ENCODE measurements at places on chromosomes 6 and 20.

DNA sequence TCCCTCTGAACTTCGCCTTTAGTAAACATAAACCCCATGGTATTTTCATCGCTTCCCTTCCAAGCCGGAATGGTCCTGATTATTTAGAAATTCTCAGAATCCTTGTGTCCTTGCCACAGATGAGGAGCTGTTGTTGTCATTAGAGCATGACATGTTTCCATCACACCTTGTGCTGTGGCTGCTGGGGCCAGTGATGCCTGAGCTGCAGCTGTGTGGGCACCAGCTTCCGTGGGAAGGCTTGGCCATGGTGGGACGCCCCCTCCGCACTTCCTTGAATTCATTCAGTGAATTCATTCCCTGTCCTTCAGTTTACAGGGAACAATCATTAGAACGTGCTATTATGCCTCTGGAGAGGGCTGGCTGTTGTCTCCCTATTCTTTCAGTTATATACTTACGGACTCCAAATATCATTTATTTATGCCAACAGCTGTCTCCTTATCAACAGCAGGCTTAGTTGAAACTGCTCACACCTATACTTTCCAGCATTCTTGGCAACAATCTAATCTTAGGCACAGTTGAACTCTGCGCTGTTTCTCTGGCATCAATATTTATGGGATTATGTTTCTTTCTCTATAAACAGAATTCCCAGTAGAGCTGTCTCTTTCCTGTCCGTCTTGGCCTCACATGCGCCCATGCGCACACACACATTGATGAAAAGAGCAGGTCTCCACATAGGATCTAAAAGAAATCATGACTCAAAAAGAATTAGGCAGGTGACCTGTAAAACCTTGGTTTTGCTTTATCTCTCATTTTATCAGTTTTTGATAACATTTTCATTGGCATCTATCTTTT, 9.0 kb downstream of the ADGRF1 start:
- DNase-seq, result no peak

GRCh38 chr6:3151691-3152090, 5.7 kb downstream of the TUBB2A start:
- DNase-seq, result no peak

GRCh38 chr6:43950731-43951062, 176.6 kb downstream of the MRPL14 start:
- DNase-seq, result no peak

GRCh38 chr6:23529902-23530301, 596.1 kb upstream of the NRSN1 start:
- DNase-seq, result no peak

DNA sequence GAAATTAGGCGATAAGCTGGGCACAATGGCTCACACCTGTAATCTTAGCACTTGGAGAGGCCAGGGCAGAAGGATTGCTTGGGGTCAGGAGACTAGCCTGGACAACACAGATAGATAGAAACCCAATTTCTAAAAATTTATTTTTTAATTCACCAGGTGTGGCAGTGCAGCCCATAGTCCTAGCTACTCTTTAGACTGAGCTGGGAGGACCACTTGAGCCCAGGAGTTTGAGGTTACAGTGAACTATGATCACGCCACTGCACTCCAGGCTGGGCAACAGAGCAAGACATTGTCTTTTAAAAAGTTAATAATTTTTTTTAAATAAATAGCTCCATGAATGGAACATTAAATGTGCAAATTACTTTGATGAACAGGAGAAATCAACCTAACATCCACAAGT, 8.2 kb downstream of the ZNF318 start:
- no peak for DNase-seq

GRCh38 chr6:150143516-150144293, 861 bp downstream of the PPP1R14C start:
- no peak for DNase-seq

DNA sequence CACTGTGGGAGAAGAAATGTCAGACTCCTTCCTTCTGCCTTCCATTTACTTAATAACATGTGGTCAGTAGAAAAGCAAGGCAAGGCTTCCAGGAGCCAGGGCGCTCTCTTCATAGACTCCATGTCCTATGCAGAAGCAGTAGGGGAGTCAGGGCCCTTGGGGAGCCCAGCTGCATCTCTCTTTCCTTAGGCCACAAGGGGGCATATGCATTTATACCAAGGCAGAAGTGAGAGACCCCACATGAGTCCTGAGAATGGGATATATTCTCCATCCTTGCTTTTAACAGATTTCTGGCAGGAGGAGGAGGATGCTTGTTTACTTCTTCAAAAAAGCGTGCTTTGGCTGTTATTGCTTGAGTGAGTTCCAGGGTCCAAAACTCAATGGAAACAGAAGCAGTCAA, 198.5 kb downstream of the HIVEP2 start:
- DNase-seq, result no peak

DNA sequence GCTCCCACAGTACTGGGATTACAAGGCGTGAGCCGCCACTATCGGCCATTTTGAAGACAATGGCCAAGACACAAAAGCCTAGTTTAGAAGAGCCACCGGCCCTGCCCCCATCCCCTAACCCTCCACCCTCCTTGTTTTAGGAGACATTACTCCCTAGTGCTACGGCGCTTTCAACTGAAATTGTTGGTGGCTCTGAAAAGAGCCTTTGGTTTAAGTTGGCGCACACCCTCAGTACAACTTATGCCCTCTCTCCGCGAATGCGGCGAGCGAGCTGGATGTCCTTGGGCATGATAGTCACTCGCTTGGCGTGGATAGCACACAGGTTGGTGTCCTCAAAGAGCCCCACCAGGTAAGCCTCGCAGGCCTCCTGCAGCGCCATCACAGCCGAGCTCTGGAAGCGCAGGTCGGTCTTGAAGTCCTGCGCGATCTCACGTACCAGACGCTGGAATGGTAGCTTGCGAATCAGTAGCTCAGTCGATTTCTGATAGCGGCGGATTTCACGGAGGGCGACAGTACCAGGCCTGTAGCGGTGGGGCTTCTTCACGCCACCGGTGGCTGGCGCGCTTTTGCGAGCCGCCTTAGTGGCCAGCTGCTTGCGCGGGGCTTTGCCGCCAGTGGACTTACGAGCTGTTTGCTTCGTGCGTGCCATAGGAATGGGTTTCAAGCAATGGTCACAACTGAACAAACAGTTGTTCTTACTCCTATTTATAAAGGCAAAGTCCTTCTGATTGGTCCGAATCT, 114.9 kb upstream of the BTN3A2 start:
- DNase-seq, result peak; percentile 33

- DNase-seq, result no peak
These were observed 9.3 kb upstream of the GFOD1 start for GRCh38 chr6:13496513-13497190.

- DNase-seq, result no peak
These were observed 167.4 kb downstream of the ZMYND8 start for GRCh38 chr20:47189060-47189459.

DNA sequence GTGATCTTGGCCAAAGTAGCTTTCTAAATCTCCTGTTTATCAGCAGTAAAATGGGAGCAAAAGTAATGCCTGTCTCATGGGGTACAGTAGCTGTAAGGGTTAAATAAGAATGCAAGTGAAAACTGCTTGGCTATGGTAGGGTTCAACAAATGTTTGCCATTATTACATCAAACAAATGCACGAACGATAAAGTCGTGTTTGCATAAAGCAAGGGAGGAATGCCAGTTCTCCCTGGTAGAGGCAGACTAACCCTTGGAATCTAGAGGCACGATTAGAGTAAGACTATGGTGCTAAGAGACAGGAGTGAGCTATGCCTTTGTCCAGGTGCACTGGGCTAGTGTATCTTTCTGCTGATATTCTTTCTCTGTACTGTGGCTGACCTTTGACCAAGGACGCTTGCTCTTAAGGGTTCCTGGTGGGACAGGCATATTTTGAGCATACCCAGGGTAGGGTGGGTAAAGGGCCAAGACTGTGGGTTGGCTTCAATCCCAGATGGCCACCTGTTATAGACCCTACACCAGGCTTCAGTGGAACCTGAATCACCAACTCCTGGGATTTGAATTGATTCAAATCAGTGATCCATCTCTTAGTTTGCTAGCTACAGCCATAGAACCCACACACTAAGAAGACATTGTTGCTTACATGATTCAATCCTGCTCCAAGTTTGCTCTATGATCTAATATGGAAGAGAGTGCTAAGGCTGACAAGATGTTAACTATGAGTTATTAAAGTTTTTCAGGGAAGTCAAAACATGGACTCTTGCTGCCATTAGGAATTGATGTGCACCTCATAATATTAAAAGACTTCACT, 139.9 kb downstream of the CCDC170 start:
- no peak for DNase-seq

DNA sequence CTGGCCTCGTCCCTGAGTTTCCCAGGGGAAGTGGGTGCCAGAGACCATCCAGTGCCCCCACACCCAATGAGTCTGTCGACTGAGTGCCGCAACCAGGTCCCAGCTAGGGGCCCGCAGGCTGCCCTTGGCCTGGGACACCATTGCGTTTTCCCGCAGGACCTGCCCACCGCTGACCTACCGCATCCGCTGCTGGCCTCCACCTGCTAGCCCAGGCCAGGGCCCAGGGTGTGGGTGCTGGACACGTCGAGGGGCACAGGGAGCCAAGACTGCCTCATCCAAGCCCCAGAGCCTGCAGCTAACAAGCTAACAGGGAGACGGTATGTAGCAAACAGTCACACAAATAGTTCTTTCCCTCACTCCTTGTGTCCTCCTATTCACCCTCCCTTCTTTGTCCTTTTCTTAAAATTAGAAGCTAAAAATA, 97.7 kb downstream of the TMEM242 start:
- no peak for DNase-seq

DNA sequence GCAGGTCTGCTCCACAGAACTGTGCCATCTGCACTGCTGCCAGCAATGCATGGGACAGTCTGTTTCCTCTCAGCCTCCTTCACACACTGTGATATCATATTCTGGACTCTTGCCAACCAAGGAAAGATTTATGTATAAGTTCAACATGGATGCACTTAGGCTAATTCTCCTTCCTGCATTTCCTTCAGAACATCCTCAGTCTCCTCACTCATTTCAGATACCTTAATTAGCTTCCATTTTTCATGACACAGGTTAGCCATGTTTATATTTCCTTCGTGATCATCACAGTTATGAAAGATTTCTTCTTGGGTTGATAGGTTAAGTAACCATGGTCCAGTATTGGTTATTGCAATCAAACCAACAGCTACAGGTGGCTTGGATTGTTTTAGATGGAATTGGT, 46.4 kb upstream of the DDR1 start:
- DNase-seq, result no peak

- no peak for DNase-seq
These were observed 152.3 kb downstream of the ZMYND8 start for GRCh38 chr20:47204008-47204849.

DNA sequence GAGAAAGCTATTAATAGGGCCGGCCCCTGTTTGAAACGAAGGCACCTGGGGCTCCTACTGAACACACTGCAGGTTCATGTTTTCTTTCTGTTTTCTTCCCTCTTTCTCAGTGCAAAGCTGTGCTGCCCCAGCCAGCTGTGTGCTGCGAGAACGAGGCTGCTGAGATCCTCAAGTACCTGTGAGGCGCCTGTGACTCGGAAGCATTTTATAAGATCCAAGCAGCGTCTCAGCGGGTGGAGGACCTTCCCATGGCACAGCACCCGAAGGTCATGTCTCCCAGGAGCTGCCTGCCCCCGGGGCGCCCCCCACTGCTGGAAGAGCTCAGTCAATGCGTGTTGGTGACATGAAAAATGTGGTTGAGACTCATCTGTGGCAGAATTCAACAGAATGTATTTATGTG, 66.3 kb downstream of the SMOC2 start:
- no peak for DNase-seq

GRCh38 chr20:7637184-7637583, 303.1 kb downstream of the HAO1 start:
- DNase-seq, result no peak

DNA sequence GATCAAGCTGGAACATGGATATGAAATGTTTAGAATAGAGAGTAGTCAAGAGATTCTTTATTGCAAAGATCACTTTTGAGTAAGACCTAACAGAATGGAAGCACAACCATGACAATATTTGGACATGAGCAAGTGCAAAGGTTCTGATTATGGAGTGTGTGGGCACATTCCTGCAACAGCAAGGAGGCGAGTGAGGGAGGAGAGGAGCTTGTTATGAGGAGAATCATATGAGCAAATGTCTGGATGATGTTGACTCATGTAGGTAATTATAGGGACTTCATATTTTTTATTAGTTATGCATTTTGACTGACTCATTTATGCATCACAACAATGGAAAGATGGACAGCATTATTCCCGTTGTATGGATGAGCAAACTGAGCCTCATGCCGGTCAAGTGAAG, 100.8 kb upstream of the SLC35B3 start:
- DNase-seq, result no peak

DNA sequence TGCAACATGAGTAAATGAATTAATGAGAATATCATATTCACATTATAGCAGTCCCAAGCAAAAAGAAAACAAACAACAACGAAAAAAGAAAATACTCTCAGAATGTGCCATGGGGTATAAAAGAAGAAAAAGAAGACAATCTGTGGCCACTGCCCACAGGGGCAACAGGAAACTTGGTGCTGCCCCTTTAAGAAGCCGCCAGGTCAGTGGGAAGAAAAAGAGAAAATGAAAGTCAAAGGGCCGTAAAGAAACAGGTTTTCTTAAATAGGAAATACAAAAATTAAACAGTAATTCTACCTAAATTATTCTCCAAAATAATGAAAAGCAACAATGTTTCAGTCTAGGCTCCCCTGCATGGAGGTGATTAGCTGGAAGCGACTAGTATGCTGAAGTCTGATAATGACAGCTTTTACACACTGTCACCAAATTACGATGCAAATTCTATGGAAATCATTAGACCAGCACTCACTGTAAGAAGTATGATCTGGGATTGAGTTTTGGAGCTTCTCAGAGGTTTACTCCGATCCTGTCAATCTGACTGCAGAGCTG, 23.6 kb downstream of the GMDS start:
- no peak for DNase-seq

- no peak for DNase-seq
These were observed 101.5 kb downstream of the SYCP2 start for GRCh38 chr20:59831916-59832270.

DNA sequence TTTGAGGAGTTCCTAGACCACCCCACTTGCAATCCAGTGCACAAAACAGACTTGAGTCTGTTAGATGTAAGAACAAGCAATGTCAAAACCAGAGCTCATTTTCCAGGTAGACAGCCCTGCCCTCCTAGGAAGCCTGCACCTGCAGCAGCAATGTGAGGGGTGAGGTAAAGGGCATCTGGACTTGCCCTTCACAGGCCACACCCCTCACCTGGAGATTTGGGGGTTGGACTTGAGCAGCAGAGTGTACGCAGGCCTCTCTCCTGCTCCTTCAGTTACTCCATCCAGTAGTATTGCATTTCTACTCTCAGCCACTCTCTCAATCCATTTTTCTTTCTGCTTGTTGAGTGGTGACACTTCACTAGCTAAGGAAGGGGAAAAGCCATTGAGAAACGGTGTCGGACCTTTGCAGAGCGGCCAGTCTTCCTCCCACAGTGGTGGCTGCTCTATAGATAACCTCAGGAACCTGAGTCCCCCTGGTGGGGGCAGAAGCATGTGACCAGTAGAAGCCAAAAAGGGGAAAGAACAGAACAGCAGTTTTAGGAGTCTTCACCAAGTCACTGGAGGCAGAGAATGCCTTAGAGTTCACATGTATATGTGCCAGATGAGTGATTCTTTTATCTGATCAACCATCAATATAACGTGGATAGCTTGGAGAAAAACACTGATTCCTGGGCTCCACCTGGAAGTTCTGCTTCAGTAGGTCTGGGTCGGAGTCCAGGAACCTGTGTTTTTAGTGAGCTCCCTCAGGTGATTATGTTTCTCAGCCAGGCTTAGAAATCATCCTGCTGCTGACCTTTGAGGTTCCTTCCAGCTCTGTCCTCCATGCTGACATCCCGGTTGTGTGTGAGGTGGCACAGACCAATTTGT, 28.0 kb downstream of the ARFGEF2 start:
- no peak for DNase-seq
